ENCODE measurements at places on chromosomes 7 and 10.

GRCh38 chr7:134400859-134401258, 58.0 kb downstream of the AKR1B1 start:
- no peak for DNase-seq

GRCh38 chr7:101179713-101180112, 380 bp downstream of the NAT16 start:
- no peak for DNase-seq

- no peak for DNase-seq
These were observed 22.4 kb upstream of the ZMIZ1 start for GRCh38 chr10:79046326-79046725.

DNA sequence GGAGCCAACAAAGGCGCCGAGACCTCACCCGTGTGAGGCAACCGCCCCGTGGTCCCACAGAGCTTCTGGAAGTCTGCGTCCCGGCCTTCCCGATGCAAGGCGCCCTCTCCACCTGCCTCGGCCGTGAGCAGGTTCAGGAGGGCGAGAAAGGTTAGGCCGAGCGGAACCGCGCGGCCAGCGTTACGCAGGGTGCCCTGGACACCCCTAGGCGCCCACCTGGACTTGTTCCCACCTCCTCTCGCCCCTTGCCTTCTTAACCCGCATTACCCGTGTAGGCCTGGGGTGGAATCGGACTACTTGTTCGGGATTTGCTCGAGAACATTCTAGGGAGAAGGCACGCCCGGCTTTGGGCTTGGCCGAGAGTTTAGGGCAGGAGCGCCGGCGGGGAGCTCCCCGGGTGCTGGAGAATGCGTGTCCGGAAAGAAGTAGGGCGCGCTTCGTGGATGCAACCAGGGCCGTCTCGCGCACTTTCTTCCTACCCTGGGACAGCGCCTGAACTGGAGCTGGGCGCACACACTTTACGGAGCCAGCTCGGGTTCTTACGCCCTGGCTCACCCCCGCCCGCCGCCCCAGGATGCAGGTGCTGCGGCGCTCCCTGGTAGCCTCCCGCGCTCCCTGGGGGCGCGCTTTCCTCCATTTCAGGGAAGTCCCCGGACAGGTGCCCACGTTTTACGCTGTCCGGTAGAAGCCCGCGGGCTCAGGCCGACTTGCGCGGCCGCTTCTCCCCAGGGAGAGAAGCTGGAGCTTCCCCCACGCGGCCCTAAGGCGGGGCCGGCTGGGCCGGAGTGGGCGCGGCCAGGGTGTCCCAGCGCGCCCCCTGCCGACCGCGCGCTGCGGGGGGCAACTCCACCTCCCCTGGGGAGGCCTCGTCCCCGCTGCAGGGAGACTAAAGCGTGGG, 74.5 kb downstream of the INSIG1 start:
- DNase-seq = no peak

DNA sequence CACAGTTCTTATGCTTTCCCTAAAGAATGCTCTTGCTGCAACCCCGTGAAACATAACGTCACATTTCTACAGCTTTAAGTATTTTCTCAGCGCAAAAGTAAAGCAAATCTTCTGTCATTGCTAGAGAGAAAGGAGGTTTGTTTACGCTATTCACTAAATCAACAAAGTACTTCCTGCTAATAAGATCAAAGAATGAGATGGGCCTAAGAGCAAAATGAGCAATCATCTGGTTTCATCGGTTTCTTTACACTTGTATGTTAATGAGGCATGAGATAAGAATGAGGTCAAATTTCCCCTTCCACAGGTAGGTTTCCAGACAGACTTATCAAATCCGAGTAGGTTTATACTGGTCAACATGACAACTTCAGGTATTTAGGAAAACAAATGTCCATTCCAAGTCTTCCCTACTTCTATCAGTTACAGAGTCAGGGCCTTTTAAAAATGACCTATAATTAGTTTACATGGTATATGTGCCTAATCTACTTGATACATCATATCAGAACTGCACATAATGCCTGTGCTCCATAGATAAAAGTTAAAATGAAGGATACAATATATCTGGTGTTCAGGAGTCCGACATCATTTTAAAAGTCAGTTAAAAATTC, 8.4 kb downstream of the USP6NL start:
- peak; percentile 35 for DNase-seq

DNA sequence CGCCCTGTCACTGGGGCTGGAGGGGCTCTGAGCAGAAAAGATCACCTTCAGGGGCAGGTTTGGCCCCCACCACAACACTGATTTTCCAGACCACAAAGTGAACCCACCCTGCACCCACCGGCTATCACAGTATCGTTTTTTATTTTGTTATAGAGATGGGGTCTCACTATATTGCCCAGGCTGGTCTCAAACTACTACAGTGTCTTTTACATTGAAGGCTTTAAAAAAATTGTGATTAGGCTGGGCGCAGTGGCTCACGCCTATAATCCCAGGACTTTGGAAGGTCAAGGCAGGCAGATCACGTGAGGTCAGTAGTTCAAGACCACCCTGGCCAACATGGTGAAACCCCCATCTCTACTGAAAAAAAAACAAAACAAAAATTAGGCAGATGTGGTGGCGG, 125.1 kb downstream of the COL26A1 start:
- DNase-seq = no peak

DNA sequence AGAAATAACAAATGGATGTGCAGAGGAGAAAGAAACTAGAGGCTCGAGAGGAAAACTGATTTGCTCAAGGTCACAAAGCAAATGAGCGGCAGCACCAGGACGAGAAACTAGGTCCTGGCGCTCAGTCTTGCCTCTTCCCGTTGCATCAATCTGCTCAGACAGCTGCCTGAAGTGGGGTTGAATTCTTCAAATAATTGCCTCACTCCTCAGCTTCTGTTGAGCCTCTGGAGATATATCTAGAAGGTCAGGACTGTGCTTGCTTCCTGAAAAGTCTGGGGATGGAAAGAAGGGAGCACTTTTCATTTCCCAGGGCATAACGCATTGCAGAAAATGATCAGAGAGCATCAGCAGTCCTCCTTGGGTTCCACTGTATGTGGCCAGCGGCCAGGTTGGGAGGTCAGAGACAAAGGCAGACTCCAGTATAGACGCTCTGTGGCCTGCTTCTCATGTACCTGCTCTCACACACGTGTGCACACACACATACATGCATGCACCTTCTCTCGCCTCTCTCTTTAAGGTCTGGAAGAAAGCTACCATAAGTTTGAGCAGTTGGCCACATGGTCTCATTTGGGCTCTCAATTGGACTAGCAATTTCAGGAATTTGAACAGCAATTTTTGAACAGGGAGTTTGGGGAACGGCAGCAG, 83.7 kb upstream of the DUSP5 start:
- no peak for DNase-seq

- DNase-seq = no peak
These were observed 191.2 kb downstream of the PTPRN2 start for GRCh38 chr7:158396301-158396905.

All from NCI-H345 (cell line).